Peyer's patch (tissue), 4 donors: ENCODE measurements at places on chromosomes 13 and 19. TPM values are rescaled to one million over a fixed set of nuclear protein-coding genes. Genes with fewer than 3 reads are reported as not detected.

The SIGLEC8 gene
- 13.2 TPM for total RNA-seq

The CBARP gene
- not detected for total RNA-seq

The FFAR1 gene
- not detected for total RNA-seq

The LGALS14 gene
- not detected for total RNA-seq

The TMPRSS9 gene
- not detected for total RNA-seq

The LIM2 gene
- total RNA-seq = not detected

The IQCN gene
- 7.4 TPM for total RNA-seq

The SELENOV gene
- not detected for total RNA-seq

The SIAH3 gene
- not detected for total RNA-seq

The GFY gene
- not detected for total RNA-seq

- H3K4me1 ChIP-seq = no peaks in the 10 kb centered on the region
- H3K4me3 ChIP-seq = no peak overlapping the region
- H3K36me3 ChIP-seq = peaks cover 54% of the 10 kb centered on the region
- DNase-seq = no peak
Measured at GRCh38 chr13:28273919-28274318, 135.6 kb downstream of the PAN3 start.

GRCh38 chr13:31947506-31947905 lies 84.1 kb upstream of the FRY start:
- DNase-seq = no peak
- H3K4me3 ChIP-seq = no peak overlapping the region
- H3K27ac ChIP-seq = no peak overlapping the region
- H3K27me3 ChIP-seq = no peaks in the 10 kb centered on the region
- H3K36me3 ChIP-seq = no peaks in the 10 kb centered on the region

- H3K27me3 ChIP-seq = no peaks in the 10 kb centered on the region
- H3K36me3 ChIP-seq = no peaks in the 10 kb centered on the region
- H3K4me1 ChIP-seq = no peaks in the 10 kb centered on the region
- no peak overlapping the region for H3K27ac ChIP-seq
- no peak for DNase-seq
Measured at GRCh38 chr13:105925496-105925895, 610.0 kb downstream of the EFNB2 start.

- H3K36me3 ChIP-seq = no peaks in the 10 kb centered on the region
- peak overlapping the region; percentile 20 for H3K4me3 ChIP-seq
- H3K27me3 ChIP-seq = no peaks in the 10 kb centered on the region
- no peaks in the 10 kb centered on the region for H3K4me1 ChIP-seq
Measured at GRCh38 chr19:2212861-2213711, 23.0 kb downstream of the PLEKHJ1 start.

GRCh38 chr13:92649140-92649813 lies 577.3 kb upstream of the GPC6 start:
- no peak overlapping the region for H3K27ac ChIP-seq
- no peaks in the 10 kb centered on the region for H3K27me3 ChIP-seq
- H3K4me1 ChIP-seq = no peaks in the 10 kb centered on the region
- no peaks in the 10 kb centered on the region for H3K36me3 ChIP-seq

DNA sequence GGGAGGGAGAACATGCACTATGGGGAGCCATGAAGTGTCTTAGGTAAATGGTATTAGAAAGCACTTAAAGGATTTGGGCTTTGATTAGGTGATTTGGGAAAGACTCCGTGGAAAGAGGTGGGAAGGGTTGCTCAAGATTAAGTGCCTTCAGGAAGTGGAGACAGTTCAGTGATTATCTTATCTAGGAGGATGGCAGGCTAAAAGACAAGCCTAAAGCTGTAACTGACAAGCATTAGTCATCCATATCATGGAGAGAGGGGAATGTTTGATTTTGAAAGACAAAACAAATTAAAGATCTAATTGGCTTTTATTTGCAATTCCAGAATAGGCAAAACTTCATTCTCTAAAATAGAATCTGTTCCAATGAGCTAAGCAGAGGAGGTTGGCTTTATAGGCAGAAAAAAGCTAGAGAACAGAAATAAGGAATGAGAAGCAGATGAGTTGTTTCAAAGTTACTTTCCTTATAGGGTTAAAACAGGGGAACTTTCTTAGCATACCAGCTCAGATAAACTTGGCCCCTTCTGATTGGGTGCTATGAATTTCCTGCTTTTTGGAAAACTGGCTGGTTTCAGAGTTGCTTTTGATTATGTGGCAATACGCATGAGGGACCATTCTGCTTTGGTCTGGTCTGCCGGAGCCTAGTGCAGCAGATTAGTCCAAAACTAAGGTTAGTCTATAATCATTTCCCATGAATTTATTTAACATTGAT lies 1.8 kb upstream of the DIAPH3 start:
- DNase-seq = no peak
- H3K4me1 ChIP-seq = peaks cover 23% of the 10 kb centered on the region
- no peaks in the 10 kb centered on the region for H3K27me3 ChIP-seq
- H3K27ac ChIP-seq = no peak overlapping the region

- H3K36me3 ChIP-seq = peaks cover 35% of the 10 kb centered on the region
- no peaks in the 10 kb centered on the region for H3K27me3 ChIP-seq
- peaks cover 3% of the 10 kb centered on the region for H3K4me1 ChIP-seq
- H3K27ac ChIP-seq = peak within 1 kb of the TSS; percentile 99
- peak within 1 kb of the TSS; percentile 65 for H3K4me3 ChIP-seq
Measured at GRCh38 chr19:54463531-54464043, at the start of gene LENG9. Gene LENG9 (minus strand): TSS chr19:54463778. CDS start chr19:54463526, 252 bp downstream.

DNA sequence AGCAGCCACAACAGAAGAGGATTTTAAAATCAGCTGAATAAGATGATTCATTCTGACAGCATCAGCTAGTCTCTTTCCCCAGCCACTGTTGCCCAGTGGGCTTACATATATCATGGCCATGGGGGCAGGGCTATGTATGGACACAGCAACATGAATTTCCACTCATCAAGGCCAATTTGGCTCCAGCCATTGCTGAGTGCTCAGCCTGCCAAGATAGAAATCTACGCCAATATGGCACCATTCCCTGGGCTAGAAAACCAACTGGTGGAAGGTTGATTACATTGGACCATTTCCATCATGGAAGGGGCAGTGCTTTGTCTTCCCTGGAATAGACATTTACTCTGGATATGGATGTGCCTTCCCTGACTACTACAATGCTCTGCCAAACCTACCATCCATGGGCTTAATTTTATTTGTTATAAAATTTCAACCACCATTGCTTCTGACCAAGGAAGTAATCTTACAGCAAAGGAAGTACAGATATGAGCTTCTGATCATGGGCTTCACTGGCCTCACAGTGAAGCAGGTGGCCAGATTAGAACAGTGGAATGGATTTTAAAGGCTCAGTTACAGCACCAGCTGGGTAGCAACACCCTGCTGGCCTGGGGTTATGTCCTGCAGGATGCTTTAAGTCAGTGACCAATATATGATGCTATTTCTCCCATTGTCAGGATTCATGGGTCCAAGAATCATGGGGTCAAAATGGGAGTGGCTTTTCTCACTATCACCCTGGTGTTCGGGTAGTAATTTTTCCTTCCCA lies 9.8 kb upstream of the ALOX5AP start:
- peaks cover 11% of the 10 kb centered on the region for H3K4me1 ChIP-seq
- no peak overlapping the region for H3K4me3 ChIP-seq
- no peaks in the 10 kb centered on the region for H3K36me3 ChIP-seq

DNA sequence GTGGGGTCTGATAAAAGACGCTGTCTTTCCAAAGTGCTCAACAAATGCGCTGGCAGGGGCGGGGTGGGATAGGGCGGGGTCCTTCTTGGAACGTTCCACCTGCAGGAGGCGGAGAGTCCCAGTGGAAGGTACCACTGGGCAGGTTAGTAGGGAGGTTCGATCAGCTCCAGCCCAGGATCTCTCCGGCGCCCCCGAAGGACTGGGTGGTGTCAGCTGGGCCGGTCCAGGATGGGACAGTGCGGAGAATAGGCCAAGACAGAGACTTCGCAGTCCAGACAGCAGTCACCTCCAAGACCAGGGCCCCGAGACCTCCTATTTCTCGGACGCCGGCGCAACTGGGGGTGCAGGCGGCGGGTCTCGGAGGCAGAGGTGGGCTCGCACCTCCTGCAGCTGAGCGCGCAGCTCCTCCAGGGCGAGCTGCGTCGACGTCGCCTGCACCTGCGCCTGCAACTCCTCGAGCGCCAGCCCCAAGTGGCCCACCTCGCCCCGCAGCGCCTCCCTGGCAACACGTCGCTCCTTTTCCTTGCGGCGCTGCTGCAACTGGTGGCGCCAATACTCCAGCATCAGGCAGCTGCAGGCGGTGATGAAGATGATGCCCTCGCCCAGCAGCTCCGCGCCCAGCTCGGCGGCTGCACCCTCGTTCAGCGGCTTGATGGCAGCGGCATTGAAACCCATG lies 21.6 kb downstream of the VASP start:
- H3K27me3 ChIP-seq = no peaks in the 10 kb centered on the region
- DNase-seq = peak; percentile 71
- no peaks in the 10 kb centered on the region for H3K4me1 ChIP-seq
- H3K4me3 ChIP-seq = peak overlapping the region; percentile 48
- H3K27ac ChIP-seq = no peak overlapping the region

GRCh38 chr13:29210676-29211075 lies 384.8 kb downstream of the SLC7A1 start:
- H3K27me3 ChIP-seq = no peaks in the 10 kb centered on the region
- H3K36me3 ChIP-seq = no peaks in the 10 kb centered on the region
- no peak for DNase-seq
- H3K27ac ChIP-seq = no peak overlapping the region
- H3K4me3 ChIP-seq = no peak overlapping the region

GRCh38 chr19:48400018-48400742 lies 6.7 kb downstream of the GRIN2D start:
- H3K4me1 ChIP-seq = no peaks in the 10 kb centered on the region
- H3K36me3 ChIP-seq = no peaks in the 10 kb centered on the region
- DNase-seq = no peak
- no peaks in the 10 kb centered on the region for H3K27me3 ChIP-seq
- H3K27ac ChIP-seq = no peak overlapping the region
- H3K4me3 ChIP-seq = no peak overlapping the region

DNA sequence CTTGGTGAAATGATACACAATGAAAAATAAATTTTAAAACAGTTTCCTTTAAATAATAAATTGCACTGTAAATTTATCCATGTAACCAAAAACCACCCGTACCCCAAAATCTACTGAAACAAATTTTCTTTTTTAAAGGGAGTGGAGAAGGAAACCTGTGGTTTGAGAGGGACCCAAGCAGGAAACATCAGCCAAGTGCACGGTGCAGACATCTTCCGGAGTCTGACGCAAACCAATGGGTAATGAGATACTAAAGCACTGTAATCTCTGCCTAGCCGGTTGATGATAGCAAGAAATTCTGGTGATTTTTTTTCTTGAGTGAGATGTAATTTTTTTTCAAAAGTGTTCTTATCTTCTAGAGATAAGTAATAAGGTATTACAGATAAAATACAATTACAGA lies 115.4 kb downstream of the ABCC4 start:
- peak; percentile 48 for DNase-seq
- no peaks in the 10 kb centered on the region for H3K36me3 ChIP-seq
- H3K27me3 ChIP-seq = no peaks in the 10 kb centered on the region
- H3K27ac ChIP-seq = peak overlapping the region; percentile 32

GRCh38 chr13:53474878-53475277 lies 446.3 kb downstream of the OLFM4 start:
- H3K4me1 ChIP-seq = no peaks in the 10 kb centered on the region
- H3K36me3 ChIP-seq = no peaks in the 10 kb centered on the region
- H3K27ac ChIP-seq = no peak overlapping the region
- no peak for DNase-seq
- H3K4me3 ChIP-seq = no peak overlapping the region
- no peaks in the 10 kb centered on the region for H3K27me3 ChIP-seq

GRCh38 chr13:113589251-113589960 lies 4.9 kb downstream of the TFDP1 start:
- no peaks in the 10 kb centered on the region for H3K36me3 ChIP-seq
- no peaks in the 10 kb centered on the region for H3K27me3 ChIP-seq
- peaks cover 12% of the 10 kb centered on the region for H3K4me1 ChIP-seq
- no peak overlapping the region for H3K27ac ChIP-seq

GRCh38 chr13:98399756-98400155 lies 177.2 kb downstream of the STK24 start:
- no peak for DNase-seq
- H3K27me3 ChIP-seq = no peaks in the 10 kb centered on the region
- no peaks in the 10 kb centered on the region for H3K36me3 ChIP-seq
- no peak overlapping the region for H3K27ac ChIP-seq
- H3K4me1 ChIP-seq = no peaks in the 10 kb centered on the region

- no peak overlapping the region for H3K27ac ChIP-seq
- H3K4me1 ChIP-seq = no peaks in the 10 kb centered on the region
- no peak overlapping the region for H3K4me3 ChIP-seq
- DNase-seq = no peak
Measured at GRCh38 chr13:110924639-110924934, 9.7 kb upstream of the ANKRD10 start.

DNA sequence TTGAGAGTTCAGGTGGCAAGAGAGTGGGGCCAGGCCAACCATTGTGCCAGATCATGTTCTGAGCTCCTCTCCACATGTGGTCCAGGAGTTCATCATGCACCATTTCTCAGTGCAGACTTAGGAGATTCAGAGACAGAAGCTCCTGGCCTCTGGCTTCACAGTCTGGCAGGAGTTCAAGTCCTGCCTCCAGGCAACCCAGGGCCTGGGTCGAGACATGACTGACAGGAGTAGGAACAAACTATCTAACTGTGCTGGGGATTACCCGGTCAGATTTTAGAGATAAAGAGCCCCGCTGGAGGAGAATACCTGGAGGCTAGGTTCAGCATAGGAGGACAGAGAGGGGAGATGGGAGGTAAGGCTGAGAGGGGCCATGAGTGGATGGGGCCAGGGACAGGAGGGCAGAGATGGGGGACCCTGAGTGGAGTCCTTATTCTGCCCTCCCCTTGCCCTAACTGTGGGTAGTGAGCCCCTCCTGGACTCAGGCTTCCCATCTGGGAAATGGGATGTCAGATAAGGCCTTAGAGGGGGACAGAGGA lies 906 bp upstream of the CYP4F11 start:
- H3K36me3 ChIP-seq = no peaks in the 10 kb centered on the region
- no peaks in the 10 kb centered on the region for H3K4me1 ChIP-seq

DNA sequence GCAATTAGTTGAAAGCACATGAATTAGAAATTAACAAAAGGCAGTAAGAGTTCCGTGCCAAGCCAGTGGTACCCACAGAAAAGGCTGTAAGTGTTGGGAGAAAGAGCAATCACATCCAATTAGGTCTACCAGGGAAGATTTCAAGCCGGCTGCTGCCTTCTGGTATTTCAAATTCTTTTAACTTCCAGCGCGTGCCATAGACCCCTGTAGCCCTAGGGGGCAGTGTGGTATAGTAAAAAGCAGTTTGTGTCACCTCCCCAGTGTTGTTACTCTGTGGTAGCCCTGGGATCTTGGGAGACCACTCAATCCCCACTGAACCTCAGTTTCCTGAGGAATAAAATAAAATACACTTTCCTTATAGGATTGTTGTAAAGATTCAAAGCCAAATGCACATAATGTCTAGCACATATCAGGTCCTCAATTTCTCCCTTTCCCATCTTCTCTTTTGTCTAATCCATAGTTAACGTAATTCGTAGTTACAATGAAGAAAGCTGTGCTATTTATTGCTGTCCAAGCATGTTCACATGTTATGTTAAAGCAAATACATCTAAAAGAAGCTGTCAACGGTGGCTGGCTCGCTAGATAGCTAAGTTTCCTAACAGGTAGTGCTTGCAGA lies 230.2 kb downstream of the TDRD3 start:
- no peak overlapping the region for H3K4me3 ChIP-seq
- no peaks in the 10 kb centered on the region for H3K4me1 ChIP-seq
- H3K36me3 ChIP-seq = no peaks in the 10 kb centered on the region
- no peaks in the 10 kb centered on the region for H3K27me3 ChIP-seq
- no peak for DNase-seq
- H3K27ac ChIP-seq = no peak overlapping the region
